ENCODE measurements at places on chromosomes 4 and X. TPM values are rescaled to one million over a fixed set of nuclear protein-coding genes. Genes with fewer than 3 reads are reported as not detected.

- H3K27ac ChIP-seq, result no peak overlapping the region
- peaks cover 4% of the 10 kb centered on the region for H3K4me1 ChIP-seq
- no peak for DNase-seq
- H3K36me3 ChIP-seq, result no peaks in the 10 kb centered on the region
Measured at GRCh38 chr4:133621628-133622027, 472.5 kb downstream of the PCDH10 start.

GRCh38 chr4:74098427-74098994 is 484 bp downstream of the CXCL2 start:
- DNase-seq, result peak; percentile 76
- H3K4me1 ChIP-seq, result peaks cover 27% of the 10 kb centered on the region
- H3K27me3 ChIP-seq, result no peaks in the 10 kb centered on the region
- peak overlapping the region; percentile 81 for H3K27ac ChIP-seq
- peak overlapping the region; percentile 79 for H3K4me3 ChIP-seq
- H3K36me3 ChIP-seq, result no peaks in the 10 kb centered on the region

GRCh38 chrX:53280331-53281320 is 758 bp downstream of the IQSEC2 start:
- peaks cover 24% of the 10 kb centered on the region for H3K4me1 ChIP-seq
- H3K4me3 ChIP-seq, result peak overlapping the region; percentile 57
- peak overlapping the region; percentile 63 for H3K27ac ChIP-seq
- H3K36me3 ChIP-seq, result no peaks in the 10 kb centered on the region
- no peak for DNase-seq

Gene SLC9A7
- total RNA-seq, result 5.4 TPM

Gene CTSO
- 13.9 TPM for total RNA-seq

GRCh38 chr4:139973015-139973414 is 181.0 kb downstream of the MAML3 start:
- DNase-seq, result no peak
- no peaks in the 10 kb centered on the region for H3K27me3 ChIP-seq
- H3K27ac ChIP-seq, result no peak overlapping the region
- no peak overlapping the region for H3K4me3 ChIP-seq
- peaks cover 9% of the 10 kb centered on the region for H3K4me1 ChIP-seq

Gene PAGE5
- total RNA-seq, result not detected

DNA sequence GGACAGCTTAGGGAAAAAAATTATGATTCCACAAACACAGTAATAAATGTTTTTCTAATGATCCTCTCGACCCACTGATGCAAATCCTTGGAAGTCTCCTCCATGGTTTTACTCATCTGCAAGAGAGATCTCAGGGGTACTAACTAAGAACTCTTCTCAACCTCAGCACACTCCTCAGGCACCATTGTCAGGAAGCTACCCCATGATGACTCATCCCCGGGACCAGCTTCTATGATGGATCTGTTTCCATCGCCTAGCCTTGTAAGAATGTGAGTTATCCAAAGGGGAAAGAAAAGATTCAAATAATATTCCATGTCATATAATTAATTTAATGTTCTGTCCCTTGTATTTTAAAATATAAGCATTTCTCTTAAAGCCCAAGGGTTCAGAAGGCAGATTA is 816.1 kb upstream of the IGFBP7 start:
- H3K27ac ChIP-seq, result no peak overlapping the region
- DNase-seq, result no peak

- peaks cover 26% of the 10 kb centered on the region for H3K4me1 ChIP-seq
- H3K36me3 ChIP-seq, result no peaks in the 10 kb centered on the region
- peak overlapping the region; percentile 45 for H3K27ac ChIP-seq
- DNase-seq, result no peak
- H3K27me3 ChIP-seq, result no peaks in the 10 kb centered on the region
- no peak overlapping the region for H3K4me3 ChIP-seq
Measured at GRCh38 chrX:21529771-21530170, 128.4 kb downstream of the KLHL34 start.

GRCh38 chr4:51890760-51891159 is 47.8 kb downstream of the DCUN1D4 start:
- H3K4me1 ChIP-seq, result peaks cover 21% of the 10 kb centered on the region
- H3K27ac ChIP-seq, result no peak overlapping the region
- no peaks in the 10 kb centered on the region for H3K27me3 ChIP-seq
- no peak for DNase-seq
- peaks cover 22% of the 10 kb centered on the region for H3K36me3 ChIP-seq

DNA sequence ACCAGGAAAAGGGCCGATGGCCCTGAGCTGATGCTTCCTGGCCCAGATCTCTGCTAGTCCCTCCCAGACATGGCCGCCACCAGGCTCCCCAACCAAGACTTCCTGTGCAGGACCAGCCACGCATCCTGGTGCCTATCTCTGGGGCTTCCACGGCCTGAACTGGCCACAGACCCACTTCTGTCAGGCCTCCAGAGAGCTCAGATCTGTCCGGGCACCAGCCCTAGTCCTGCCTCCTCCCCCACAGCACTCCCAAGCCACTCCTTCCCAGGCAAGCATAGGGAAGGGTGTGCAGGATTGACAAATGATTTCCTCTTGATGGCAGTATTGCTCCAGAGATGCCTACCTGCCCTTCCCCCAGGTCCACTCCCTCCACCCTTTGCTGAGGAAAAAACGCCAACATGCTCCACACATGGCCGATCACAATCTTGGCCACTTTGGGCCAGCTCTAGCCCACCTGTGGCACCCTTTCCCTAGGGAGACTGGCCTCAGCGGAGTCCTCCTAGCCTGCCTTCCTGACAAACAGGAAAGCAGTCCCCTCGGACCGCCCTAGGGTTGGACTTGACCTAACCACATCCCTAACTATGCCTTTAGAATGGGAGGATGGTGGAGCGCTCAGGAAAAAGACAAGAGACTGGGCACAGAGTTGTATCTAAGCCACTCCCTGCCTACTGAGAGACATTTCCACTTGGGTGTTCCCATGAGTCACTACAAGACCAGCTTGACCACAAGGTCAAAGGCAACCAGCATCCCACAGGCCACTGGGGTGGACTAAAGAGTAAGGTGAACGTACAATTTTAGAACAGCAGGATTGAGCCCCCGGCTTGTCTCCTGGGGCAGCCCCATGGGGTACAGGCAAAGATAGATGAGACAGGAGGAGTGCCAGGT is 277.5 kb upstream of the AGTR2 start:
- H3K4me1 ChIP-seq, result no peaks in the 10 kb centered on the region
- no peak for DNase-seq
- H3K36me3 ChIP-seq, result peaks cover 5% of the 10 kb centered on the region
- H3K4me3 ChIP-seq, result no peak overlapping the region
- H3K27ac ChIP-seq, result no peak overlapping the region
- no peaks in the 10 kb centered on the region for H3K27me3 ChIP-seq

Gene PABPC5
- total RNA-seq, result 5.6 TPM

- DNase-seq, result no peak
- H3K36me3 ChIP-seq, result no peaks in the 10 kb centered on the region
- peaks cover 27% of the 10 kb centered on the region for H3K4me1 ChIP-seq
- H3K4me3 ChIP-seq, result no peak overlapping the region
Measured at GRCh38 chrX:10636851-10637250, 16.5 kb upstream of the MID1 start.

- H3K4me3 ChIP-seq, result no peak overlapping the region
- no peaks in the 10 kb centered on the region for H3K4me1 ChIP-seq
- no peak overlapping the region for H3K27ac ChIP-seq
- H3K27me3 ChIP-seq, result peaks cover 6% of the 10 kb centered on the region
Measured at GRCh38 chr4:152690706-152691651, 11.2 kb upstream of the TMEM154 start.

DNA sequence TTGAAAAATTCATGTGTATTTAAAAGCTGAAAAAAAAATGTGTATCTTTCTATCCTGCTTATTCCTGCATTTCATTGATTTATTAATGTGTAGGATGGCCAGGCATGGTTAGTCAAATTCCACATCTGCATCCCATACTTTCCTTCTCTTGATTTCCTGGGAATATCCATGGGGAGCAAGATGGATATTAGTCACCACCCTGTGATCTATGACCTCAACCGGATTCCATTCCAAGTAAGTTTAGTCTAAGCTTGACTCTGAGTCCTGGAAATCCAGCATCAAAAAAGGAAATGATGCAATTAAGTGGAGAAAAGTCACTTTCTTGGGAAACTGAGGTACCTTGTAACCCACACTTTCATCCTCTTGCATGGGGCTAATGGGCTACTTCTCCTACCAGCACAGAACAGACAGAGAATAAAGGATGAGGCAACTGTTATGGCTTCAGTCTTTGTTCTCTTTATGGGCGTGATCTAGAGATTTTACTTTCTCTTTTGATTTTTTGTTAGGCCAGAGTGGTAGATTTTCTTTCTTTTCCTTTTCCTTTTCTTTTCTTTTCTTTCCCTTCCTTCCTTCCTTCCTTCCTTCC is 17.1 kb upstream of the BEX4 start:
- no peak overlapping the region for H3K27ac ChIP-seq
- no peak for DNase-seq
- no peak overlapping the region for H3K4me3 ChIP-seq
- peaks cover 8% of the 10 kb centered on the region for H3K4me1 ChIP-seq

- no peak overlapping the region for H3K4me3 ChIP-seq
- H3K36me3 ChIP-seq, result no peaks in the 10 kb centered on the region
- H3K4me1 ChIP-seq, result peaks cover 3% of the 10 kb centered on the region
- H3K27ac ChIP-seq, result no peak overlapping the region
Measured at GRCh38 chr4:84091266-84091665, 407.8 kb downstream of the NKX6-1 start.

Gene EXOC1L
- total RNA-seq, result not detected

- no peak for DNase-seq
- no peak overlapping the region for H3K4me3 ChIP-seq
- peaks cover 48% of the 10 kb centered on the region for H3K4me1 ChIP-seq
- H3K27me3 ChIP-seq, result no peaks in the 10 kb centered on the region
- H3K36me3 ChIP-seq, result no peaks in the 10 kb centered on the region
Measured at GRCh38 chrX:133999031-133999705, 13.8 kb upstream of the GPC3 start.

DNA sequence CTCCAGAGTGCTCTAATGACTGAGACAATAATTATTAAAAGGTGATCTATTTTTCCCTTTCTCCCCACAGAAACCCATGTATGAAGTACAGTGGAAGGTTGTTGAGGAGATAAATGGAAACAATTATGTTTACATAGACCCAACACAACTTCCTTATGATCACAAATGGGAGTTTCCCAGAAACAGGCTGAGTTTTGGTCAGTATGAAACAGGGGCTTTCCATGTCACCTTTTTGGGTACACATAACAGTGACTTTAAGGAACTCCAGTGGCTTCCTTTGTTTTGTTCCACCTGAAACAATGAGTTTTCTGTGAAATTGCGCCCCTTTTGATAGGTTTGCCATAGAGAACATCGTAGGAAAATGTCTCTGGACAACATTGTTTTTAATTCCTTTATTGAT is 69.6 kb downstream of the KIT start:
- no peaks in the 10 kb centered on the region for H3K27me3 ChIP-seq
- H3K27ac ChIP-seq, result no peak overlapping the region
- no peak overlapping the region for H3K4me3 ChIP-seq
- peaks cover 4% of the 10 kb centered on the region for H3K4me1 ChIP-seq
- DNase-seq, result no peak

GRCh38 chr4:139241784-139242151 is 38.3 kb downstream of the MGARP start:
- DNase-seq, result no peak
- no peaks in the 10 kb centered on the region for H3K27me3 ChIP-seq
- no peak overlapping the region for H3K4me3 ChIP-seq
- H3K27ac ChIP-seq, result peak overlapping the region; percentile 91
- peaks cover 58% of the 10 kb centered on the region for H3K4me1 ChIP-seq
